Naive thymus-derived CD8-positive, alpha-beta T cell (primary cell): ENCODE measurements at places on chromosomes 7 and 10.

- peaks cover 22% of the 10 kb centered on the region for H3K27me3 ChIP-seq
- H3K36me3 ChIP-seq: no peaks in the 10 kb centered on the region
- H3K4me3 ChIP-seq: no peak overlapping the region
- no peak overlapping the region for H3K27ac ChIP-seq
- DNase-seq: no peak
Measured at GRCh38 chr10:111762114-111762513, 421.5 kb downstream of the GPAM start.

- no peak overlapping the region for H3K4me3 ChIP-seq
- no peaks in the 10 kb centered on the region for H3K4me1 ChIP-seq
- DNase-seq: no peak
- no peaks in the 10 kb centered on the region for H3K36me3 ChIP-seq
- no peak overlapping the region for H3K27ac ChIP-seq
Measured at GRCh38 chr7:73983437-73984164, 44.4 kb upstream of the ELN start.

- DNase-seq: no peak
- H3K36me3 ChIP-seq: peaks cover 23% of the 10 kb centered on the region
- no peak overlapping the region for H3K27ac ChIP-seq
- no peak overlapping the region for H3K4me3 ChIP-seq
Measured at GRCh38 chr10:96074776-96075175, 31.4 kb downstream of the CCNJ start.

DNA sequence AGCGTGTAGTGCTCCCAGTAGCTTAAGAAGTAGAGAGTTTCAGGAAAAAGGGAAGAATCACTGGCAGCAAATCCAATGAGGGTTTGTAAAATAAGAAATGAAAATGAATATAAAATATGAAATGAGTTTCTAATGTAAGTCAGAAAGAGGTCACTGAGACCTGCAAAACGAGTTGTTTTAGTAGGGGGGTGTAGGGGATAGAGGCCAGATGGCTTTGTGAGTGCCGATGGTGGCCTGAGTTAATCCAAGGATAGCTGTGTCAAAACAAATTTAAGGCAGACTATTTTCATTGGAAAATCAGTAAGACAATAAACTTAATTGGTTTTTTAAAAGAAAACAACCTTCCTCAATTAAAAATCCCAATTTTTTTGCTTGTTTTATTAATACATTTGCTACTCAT, 745 bp upstream of the ASB15 start:
- no peaks in the 10 kb centered on the region for H3K36me3 ChIP-seq
- no peaks in the 10 kb centered on the region for H3K4me1 ChIP-seq
- peaks cover 6% of the 10 kb centered on the region for H3K27me3 ChIP-seq
- DNase-seq: no peak
- no peak overlapping the region for H3K4me3 ChIP-seq

DNA sequence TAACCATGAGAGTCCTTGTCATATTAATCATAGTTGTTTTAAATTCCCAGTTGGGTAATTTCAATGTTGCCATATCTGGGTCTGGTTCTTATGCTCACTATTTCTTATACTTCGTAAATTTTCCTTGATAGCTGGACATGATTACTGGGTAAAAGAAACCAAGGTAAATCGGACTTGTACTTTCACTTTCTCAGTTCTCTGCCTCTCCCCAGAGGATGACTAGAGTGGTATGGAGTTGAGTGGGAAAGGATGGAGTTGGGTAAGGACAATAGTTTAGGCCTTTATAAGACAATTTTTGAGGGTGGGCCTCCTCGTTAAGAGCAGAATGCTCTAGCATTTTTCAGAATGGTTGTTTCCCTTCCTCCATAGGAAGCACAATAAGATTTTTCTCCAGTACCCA, 106.1 kb downstream of the CRPPA start:
- H3K4me1 ChIP-seq: no peaks in the 10 kb centered on the region
- H3K4me3 ChIP-seq: no peak overlapping the region
- H3K36me3 ChIP-seq: no peaks in the 10 kb centered on the region
- no peaks in the 10 kb centered on the region for H3K27me3 ChIP-seq

DNA sequence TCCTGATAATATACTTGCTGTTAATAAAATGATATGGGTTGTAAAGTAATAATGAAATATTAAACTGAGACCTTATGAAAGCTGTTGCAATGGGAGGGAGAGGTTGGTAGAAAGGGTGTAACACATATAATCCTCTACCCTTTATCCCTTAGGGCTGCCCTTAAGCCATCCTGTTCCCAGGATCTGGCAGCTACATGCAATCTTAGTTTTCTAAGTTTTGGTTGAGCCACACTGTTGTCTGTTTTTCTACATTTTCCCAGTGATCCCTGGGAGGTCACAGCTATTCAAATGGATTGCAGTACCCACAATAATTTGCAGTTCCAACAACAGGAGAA, 6.3 kb downstream of the COA1 start:
- H3K4me3 ChIP-seq: no peak overlapping the region
- H3K27ac ChIP-seq: no peak overlapping the region
- DNase-seq: no peak
- no peaks in the 10 kb centered on the region for H3K27me3 ChIP-seq

- H3K27me3 ChIP-seq: peaks cover 4% of the 10 kb centered on the region
- H3K27ac ChIP-seq: no peak overlapping the region
- H3K4me1 ChIP-seq: peaks cover 17% of the 10 kb centered on the region
Measured at GRCh38 chr10:89160339-89160738, 46.8 kb downstream of the CH25H start.

- H3K27ac ChIP-seq: no peak overlapping the region
- H3K4me1 ChIP-seq: peaks cover 2% of the 10 kb centered on the region
- DNase-seq: no peak
- no peaks in the 10 kb centered on the region for H3K36me3 ChIP-seq
- H3K27me3 ChIP-seq: no peaks in the 10 kb centered on the region
Measured at GRCh38 chr7:47186316-47186715, 395.6 kb downstream of the TNS3 start.

- H3K4me3 ChIP-seq: peak overlapping the region; percentile 85
- peaks cover 3% of the 10 kb centered on the region for H3K27me3 ChIP-seq
- H3K27ac ChIP-seq: peak overlapping the region; percentile 93
- DNase-seq: no peak
Measured at GRCh38 chr10:28302012-28302637, 739 bp downstream of the MPP7 start.

- no peak for DNase-seq
- H3K36me3 ChIP-seq: no peaks in the 10 kb centered on the region
- H3K27me3 ChIP-seq: peaks cover 21% of the 10 kb centered on the region
- no peak overlapping the region for H3K27ac ChIP-seq
- no peak overlapping the region for H3K4me3 ChIP-seq
Measured at GRCh38 chr7:54992871-54993475, 25.8 kb upstream of the EGFR start.

- no peak for DNase-seq
- no peaks in the 10 kb centered on the region for H3K4me1 ChIP-seq
- H3K4me3 ChIP-seq: no peak overlapping the region
- H3K27me3 ChIP-seq: no peaks in the 10 kb centered on the region
Measured at GRCh38 chr7:85612514-85612913, 425.7 kb upstream of the SEMA3D start.

- H3K27ac ChIP-seq: no peak overlapping the region
- DNase-seq: no peak
Measured at GRCh38 chr7:112050250-112050881, 155.8 kb downstream of the DOCK4 start.

DNA sequence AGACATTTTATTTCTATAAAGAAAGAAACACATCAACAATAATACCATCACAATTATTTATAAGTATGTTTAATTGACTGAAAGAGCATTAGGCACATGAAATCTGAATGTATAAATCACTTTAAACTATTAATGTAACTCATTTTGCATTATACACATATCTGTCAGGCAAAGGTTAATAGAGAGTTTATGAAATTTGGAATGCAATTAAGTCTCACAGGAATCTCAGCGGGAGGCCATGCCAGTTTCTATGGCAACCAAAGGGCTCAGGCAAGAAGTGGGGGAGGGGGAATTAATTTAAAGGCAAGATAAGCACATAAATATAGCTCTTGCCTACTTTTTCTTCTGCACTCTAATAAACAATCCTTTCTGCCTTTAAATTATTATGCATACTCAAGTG, 152.6 kb downstream of the SLC16A9 start:
- H3K36me3 ChIP-seq: no peaks in the 10 kb centered on the region
- H3K27me3 ChIP-seq: peaks cover 2% of the 10 kb centered on the region
- H3K4me3 ChIP-seq: no peak overlapping the region
